ENCODE measurements at places on chromosomes 13 and 19. TPM values are rescaled to one million over a fixed set of nuclear protein-coding genes. Genes with fewer than 3 reads are reported as not detected.

The EID2 gene
- total RNA-seq, result 45.5 TPM

The NOVA2 gene
- total RNA-seq, result 1.3 TPM

The RFPL4A gene
- total RNA-seq, result 0.48 TPM

The CGB8 gene
- total RNA-seq, result 3.0 TPM

The CYP2S1 gene
- total RNA-seq, result 16.4 TPM

The C1QTNF9B gene
- total RNA-seq, result not detected

The CFAP97D2 gene
- not detected for total RNA-seq

The UBE2L5 gene
- total RNA-seq, result not detected

The GRIN3B gene
- 2.6 TPM for total RNA-seq

The BLOC1S3 gene
- 32.6 TPM for total RNA-seq

The KIRREL2 gene
- 0.49 TPM for total RNA-seq

The MEF2B gene
- 1.0 TPM for total RNA-seq

The IZUMO4 gene
- total RNA-seq, result 0.81 TPM

The RASGRP4 gene
- total RNA-seq, result 0.05 TPM

The JAK3 gene
- total RNA-seq, result 0.27 TPM

The MBD3L2 gene
- not detected for total RNA-seq

The ADGRE1 gene
- 4.7 TPM for total RNA-seq

The HOMER3 gene
- 28.1 TPM for total RNA-seq

The ZNF274 gene
- 12.7 TPM for total RNA-seq

The ISYNA1 gene
- total RNA-seq, result 40.8 TPM

The RPL18 gene
- 3,291 TPM for total RNA-seq
